ENCODE measurements at places on chromosomes 4 and X.

DNA sequence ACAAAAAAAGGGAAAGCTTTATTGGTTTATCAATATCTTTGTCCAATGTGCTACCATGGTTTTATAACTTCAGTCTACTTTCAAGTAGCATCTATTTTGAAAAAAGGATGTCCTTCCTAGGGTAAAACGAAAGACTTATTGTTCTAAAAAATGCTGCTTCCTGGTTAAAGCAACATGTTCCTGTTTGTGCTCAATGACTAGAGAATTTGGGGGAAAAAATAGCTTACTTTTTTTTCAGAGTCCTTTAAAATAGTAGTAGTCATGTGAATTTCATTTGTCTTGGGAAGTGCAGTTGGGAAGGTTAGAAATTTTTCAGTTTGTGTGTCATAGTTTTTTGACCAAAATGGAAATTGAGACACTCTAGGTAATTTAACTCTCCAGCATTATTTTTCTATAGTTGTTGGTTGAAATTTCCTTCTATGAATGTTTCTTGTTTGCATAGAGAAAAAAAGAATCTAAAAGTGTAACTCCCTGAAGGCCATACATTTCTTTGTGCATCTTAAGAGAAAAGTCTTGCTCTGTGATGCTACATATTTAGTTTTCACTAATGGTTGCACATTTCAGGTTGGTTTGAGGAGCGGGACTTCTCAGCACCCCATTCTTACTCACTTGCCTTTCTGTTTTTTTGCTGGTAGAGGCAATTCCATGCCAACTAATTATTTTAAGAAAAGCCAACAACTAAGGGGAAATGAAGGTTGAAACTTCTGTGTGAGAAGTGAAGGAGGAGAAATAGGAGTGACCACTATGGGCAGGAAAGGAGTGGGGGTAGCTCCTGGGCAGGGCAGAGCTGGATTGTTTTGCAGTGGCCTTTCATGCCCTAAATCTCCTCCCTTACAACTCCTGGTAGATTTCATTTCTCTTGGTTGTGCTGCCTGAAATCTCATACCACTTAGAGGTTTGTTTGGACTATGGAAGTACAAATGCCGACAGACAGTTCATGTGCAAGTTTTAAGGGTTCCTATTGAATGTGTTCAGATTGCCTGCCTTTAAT is 76.4 kb downstream of the RAPGEF2 start:
- DNase-seq, result no peak

DNA sequence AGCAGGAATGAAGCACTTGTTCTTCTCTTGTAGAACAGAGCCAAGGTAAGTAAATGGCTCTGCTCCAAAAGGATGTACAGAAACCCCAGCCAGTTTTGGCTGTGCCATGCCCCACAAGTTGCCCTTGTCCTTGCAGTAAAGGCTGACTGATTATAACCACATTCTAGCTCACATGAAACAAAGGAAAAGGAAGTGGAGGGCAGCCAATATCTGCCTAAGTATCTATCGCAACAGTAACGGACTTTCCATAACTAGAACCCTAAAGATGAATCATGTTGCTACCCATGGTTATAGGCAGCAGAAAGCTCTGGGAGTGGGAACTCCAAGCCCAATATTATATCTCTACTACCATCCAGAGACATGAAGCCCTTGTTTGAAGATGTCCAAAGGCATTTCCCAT is 95.7 kb downstream of the COMMD8 start:
- no peak for DNase-seq

DNA sequence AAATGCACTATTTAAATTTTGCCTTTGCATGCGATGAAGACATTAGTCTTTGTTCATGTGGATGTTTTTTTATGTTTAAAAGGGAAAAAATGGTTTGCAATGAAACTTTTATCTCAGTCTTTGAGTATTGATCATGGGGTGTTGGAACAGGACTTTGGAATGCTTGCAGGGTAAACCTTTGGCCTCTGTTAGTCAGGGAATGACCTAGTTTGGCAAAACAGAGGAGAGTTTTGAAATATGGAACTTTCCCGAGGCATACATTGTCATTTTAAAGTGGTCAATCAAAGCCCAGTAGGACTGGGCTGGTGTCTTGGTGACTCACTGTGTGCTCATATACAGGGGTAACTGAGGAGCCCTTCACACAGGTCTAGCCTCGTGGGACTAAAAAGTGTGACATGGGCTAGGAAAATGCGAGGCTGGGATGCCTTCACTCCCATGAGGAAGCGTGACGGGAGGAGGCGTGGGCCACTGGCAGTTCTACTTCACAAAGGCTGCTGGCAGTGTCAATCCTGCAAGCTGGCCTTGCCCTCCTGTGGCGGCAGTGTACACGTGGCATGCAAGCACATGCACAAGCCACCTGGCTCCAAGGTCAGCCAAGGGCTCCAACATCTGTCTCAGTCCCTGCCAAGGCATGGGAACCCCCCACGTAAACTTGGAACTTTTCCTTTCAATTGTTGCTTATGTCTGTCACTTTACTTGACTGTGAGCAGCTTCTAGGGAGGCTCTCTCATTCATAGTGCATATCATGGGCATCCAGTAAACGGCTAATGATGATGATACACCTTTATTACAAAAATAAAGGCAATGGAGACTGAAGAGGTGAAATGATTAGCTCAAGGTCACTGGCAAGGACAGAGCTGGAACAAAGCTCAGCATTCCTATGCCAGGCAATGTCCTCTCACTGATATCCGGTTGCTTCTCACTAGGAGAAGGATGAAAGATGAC is 5.2 kb upstream of the F11 start:
- DNase-seq, result peak; percentile 2

GRCh38 chr4:67446811-67447210 is 98.5 kb downstream of the CENPC start:
- no peak for DNase-seq

- DNase-seq, result no peak
Measured at GRCh38 chrX:153380691-153381090, 20.5 kb downstream of the PNMA6E start.

- no peak for DNase-seq
Measured at GRCh38 chr4:152232271-152232670, 303.6 kb downstream of the FBXW7 start.

GRCh38 chr4:114399105-114399504 is 199.5 kb upstream of the UGT8 start:
- no peak for DNase-seq

- no peak for DNase-seq
Measured at GRCh38 chr4:152256996-152257395, 278.9 kb downstream of the FBXW7 start.

GRCh38 chrX:41906515-41907187 is 16.7 kb downstream of the CASK start:
- DNase-seq, result peak; percentile 8

DNA sequence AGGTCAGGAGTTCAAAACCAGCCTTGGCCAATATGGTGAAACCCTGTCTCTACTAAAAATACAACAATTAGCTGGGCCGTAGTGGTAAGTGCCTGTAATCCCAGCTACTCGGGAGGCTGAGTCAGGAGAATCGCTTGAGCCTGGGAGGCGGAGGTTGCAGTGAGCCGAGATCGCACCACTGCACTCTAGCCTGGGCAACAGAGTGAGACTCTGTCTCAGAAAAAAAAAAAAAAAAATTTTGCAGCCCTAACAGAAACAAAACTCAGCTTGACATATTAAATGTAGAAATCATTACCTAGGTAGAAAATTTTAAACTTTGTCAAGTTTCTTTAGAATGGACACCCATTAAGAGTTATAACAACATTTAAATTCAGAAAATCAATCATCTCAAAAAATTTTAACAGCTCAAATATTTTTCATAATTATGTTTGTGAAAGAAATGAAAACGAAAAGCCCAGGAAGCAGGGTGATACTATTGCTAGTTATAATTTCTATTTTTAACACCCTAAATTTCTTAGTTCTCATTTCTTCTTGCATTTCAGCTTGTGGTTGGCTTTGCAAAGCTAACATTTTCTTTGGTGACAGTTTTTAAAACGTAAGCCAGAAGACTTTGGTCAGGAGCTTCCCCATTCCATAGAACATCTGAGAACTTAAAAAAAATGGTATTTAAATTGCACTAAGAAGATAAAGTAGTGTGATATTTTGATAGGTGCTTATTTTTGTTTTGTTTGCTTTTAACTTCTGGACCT is 33.3 kb upstream of the RBBP7 start:
- DNase-seq, result no peak

DNA sequence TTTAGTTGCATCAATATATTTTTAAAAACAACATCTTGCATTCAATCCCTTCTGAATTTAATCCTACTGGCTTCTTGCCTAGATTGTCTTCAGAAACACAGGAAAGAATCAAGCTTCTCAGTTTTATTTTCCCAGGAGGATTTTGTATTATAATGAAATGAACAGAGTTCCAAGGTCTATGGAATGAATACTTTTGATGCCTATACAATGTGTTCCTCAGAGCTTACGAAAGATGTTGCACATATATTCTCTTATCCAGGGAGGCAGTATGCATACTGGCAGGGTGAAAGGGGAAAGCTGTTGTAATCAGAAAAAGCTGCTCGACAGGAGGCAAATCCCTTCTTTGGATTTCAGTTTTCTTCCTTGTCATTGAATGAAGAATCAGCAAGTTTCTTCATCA is 8.8 kb downstream of the TMPRSS11D start:
- no peak for DNase-seq

- no peak for DNase-seq
Measured at GRCh38 chrX:120262859-120263708, 12.5 kb downstream of the ZBTB33 start.

DNA sequence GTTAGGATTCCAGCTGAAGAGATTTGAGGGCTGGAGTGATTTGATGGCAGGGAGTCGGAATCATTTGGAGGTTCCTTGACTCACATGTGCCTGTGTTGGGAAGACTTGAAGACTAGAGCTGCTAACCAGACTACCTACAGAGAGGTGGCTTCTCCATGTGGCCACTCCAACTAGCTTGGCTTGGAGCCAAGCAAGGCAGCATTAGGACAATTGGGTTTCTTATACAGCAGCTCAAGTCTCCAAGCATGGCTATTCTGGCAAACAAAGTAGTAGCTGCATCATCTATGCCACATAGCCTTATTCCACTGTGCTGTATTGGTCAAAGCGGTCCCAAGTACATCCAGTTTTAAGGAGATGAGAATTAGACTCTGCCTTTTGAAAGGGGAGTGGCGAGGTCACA is 171.7 kb upstream of the SLC4A4 start:
- DNase-seq, result no peak

- no peak for DNase-seq
Measured at GRCh38 chrX:72685018-72685417, 29.1 kb downstream of the PHKA1 start.

GRCh38 chrX:1778817-1779216 is 164.0 kb downstream of the ASMT start:
- peak; percentile 14 for DNase-seq

- no peak for DNase-seq
Measured at GRCh38 chr4:185304541-185304940, 91.2 kb downstream of the LRP2BP start.

- no peak for DNase-seq
Measured at GRCh38 chr4:78666830-78667258, 109.3 kb upstream of the BMP2K start.

DNA sequence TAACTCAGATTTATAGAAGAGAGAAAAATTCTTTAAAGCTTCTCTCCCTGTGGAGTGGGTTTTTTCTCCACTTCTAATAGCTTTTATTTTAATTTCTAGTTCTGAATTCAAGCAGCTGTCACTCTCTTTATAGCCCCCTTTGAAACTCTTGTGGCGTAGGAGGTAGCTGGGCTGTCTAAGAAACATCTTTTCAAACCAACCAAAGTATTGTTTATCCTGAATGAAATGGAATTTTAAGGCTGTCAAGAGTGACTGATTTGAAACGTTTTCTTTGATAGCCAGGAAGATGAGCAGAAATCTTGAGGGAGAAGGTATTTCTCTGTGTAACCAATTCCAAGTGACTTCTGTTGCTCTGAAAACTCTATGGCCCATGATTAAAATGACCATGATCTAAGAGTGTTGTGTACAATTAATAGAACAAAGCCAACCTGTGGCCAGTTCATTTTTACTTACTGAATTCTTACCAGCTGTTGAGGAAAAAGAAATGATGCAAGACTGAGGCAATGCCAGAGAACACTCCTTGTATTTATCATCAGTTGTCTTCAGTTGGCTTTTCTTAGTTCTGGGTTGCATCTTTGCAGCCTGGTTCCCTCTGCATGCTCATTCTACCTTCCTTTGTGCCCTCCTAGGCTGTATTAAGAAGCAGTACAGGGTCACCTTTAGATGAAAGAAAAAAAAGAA is 298.4 kb downstream of the ARHGAP10 start:
- DNase-seq, result no peak

DNA sequence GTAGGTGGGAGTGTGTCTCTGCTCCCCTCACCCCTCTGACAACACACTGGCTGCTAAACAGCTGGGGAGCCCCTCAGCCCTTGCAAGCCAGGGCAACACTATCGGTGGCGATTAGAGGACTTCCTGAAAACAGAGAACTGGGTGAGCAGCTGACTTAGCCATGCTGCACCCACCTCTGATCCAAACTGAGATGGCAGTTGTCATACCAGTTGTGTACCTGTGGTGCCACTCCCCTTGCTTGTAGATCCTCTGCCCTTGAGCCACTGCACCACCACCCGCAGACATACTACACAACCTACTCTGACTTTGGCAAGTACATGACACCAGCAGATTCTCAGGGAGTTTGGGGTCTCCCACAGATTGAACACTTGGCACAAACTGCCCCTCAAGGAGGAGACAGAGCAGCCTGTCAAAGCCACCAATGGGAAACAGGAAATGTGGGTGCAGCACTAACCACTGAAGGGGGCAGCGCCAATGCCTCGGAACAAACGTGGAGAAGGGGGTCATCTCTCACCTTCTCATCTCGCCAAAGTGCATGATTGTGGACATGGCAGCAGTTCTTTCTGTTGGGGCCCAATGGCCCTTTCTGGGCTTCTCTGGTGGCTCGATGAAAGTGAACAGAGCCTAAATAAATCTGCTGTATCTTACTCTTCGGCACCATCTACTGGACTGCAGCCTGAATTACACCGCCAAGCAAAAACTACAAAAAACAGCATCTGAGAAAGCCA is 119.8 kb downstream of the NEK1 start:
- peak; percentile 60 for DNase-seq

DNA sequence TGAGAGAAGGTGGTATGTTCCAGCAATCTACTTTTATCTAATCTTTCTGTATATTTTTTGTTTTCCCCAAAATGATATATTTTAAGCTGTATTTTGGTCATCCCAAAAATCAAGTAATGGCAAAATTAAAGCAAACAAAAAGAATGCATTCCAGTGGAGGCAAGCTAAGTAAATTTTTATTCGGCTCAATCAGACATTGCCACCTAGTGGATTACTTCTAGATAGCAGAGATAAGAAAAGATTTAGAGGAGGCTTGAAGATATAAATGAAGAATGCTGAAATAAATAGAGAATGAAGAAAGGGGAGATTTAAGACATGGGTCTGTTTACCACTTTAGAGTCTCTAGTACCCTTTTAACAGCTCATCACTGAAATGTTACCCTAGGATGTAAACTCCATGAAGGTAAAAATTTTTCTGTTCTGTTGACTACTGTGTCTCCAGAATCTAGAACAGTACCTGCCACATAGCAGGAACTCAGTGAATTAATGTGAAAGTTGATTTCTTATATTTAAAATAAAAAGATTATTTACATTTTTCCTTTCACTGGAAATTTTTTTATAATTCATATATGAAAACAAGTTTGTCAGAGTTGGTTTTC is 110.9 kb upstream of the ANK2 start:
- DNase-seq, result peak; percentile 67

- no peak for DNase-seq
Measured at GRCh38 chr4:61812171-61812570, 612.0 kb downstream of the ADGRL3 start.
